ENCODE measurements at places on chromosomes 7 and 10.
A peak's percentile ranks its signal among the peaks of the same experiment; 100 is the strongest.

DNA sequence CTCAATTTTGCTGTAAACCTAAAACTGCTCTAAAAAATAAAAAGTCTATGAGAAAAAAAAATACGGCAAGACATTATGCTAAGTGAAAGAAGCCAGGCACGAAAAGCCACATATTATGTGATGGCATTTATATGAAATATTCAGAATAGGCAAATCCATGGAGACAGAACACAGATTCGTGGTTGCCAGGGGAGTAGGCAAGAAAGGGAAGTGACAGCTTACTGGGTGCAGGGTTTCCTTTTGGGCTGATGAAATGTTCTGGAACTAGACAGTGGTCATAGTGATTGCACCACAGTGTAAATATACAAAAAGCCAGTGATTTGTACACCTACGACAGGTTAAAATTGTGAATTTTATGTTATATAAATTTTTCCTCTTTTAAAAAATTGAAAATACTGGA lies 41.3 kb upstream of the GLI3 start:
- DNase-seq = no peak

DNA sequence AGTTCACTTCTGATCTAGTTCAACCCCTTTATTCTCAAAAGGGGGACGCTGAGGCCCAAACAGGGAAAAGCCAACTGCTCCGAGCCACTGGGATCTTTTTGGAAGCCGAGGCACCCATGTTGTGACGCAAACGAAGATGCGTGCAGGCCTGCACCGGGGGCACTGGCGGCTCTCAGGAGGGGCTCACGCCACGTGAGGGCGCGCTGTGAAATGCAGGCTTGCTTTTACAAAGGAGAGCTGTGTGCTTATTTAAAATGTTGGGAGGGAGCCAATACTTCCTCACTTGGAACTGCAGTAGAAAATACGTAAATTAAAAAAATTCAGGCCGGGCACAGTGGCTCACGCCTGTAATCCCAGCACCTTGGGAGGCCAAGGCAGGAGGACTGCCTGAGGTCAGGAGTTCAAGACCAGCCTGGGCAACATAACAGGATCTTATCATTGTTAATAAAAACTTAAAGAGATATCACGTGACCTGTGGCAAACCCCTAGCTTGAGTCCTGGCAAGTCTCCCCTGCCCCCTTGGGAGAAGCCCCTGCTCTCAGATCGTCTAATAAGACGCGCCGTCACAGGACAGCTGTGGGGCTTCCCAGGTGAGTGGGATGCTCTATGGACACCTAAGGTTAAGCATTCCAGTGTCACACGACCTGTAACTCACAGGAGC lies 16.3 kb downstream of the BRI3 start:
- no peak for DNase-seq

- peak; percentile 78 for DNase-seq
These were observed 21.7 kb upstream of the PFKP start for GRCh38 chr10:3045471-3046209.

- no peak for DNase-seq
These were observed 6.1 kb upstream of the OLAH start for GRCh38 chr10:15037691-15038090.

- DNase-seq = no peak
These were observed 101.3 kb downstream of the EGFR start for GRCh38 chr7:55120074-55120473.

DNA sequence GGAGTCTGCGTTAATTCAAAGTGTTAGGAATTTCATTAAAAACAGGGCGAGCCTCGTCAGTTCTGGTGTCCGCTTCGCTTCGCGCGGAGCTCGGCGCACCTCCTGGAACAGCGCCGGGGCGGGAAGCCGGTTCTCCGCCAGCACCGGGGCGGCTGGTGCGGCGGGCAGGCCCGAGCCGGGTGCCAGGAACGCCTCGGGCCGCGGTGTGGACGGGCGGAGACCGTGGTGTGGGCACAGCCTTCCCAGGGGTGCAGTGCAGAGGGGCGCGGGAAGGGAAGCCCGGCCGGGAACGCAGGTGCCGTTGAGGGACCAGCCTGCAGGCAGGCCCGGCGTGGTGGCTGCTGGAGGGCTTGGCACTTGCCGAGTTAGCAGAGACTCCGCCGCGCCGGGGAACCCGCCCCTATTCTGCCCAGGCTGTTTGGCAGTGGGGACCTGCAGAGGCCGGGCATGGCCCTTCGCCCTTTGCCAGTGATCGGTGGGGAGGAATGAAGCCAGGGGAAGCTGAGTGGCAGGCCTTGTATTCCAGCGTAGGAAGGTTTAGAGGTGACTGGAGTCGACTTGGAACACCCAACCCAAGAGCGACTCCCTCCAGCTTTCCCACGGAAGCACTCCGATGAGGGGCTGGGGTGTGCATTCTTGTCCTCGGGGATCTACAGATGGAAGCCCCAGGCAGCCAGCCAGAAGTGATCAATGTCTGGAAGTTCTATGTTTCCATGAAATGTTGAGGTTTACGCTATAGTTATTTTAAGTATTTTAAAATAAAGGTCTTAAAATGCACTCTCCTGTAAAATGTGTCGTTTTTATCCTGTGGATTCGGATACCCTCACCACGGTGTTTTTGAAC lies 945 bp upstream of the RHEB start:
- peak; percentile 69 for DNase-seq

- DNase-seq = no peak
These were observed 45.9 kb downstream of the IL6 start for GRCh38 chr7:22772885-22773284.

- DNase-seq = no peak
These were observed 6.9 kb downstream of the LYZL1 start for GRCh38 chr10:29295813-29296212.

DNA sequence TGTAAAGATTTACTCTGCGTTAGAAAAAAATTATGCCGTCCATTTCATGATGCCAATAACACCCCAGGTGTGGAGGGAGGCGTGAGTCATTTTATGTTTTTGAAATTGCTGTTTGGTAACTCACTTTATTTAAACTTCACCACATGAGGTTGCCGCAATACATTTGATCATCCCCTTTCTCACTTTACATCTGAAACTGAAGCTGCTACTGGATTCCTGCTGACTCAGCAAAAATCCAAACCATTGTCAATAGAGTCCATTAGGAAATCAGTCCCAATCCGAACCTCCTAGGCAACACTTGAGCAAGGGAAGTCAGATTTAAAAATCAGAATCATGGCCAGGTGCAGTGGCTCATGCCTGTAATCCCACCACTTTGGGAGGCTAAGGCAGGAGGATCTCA lies 136.6 kb upstream of the SVIL start:
- DNase-seq = no peak

DNA sequence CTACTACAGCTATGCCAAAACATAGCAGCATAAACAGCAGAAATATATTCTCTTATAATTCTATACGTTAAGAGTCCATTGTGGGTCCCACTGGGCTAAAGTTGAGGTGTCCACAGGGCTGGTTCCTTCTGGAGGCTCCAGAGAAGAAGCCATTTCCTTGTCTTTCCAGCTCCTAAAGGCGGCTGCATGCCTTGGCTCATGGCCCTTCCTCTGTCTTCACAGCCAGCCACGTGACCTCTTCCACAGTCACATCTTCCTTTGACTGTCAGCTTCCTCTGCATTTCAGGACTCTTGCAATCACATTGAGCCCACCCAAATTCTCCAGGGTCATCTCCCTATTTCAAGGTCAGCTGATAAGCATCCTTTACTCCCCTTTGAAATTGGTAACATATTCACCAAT lies 17.2 kb downstream of the NACAD start:
- no peak for DNase-seq

DNA sequence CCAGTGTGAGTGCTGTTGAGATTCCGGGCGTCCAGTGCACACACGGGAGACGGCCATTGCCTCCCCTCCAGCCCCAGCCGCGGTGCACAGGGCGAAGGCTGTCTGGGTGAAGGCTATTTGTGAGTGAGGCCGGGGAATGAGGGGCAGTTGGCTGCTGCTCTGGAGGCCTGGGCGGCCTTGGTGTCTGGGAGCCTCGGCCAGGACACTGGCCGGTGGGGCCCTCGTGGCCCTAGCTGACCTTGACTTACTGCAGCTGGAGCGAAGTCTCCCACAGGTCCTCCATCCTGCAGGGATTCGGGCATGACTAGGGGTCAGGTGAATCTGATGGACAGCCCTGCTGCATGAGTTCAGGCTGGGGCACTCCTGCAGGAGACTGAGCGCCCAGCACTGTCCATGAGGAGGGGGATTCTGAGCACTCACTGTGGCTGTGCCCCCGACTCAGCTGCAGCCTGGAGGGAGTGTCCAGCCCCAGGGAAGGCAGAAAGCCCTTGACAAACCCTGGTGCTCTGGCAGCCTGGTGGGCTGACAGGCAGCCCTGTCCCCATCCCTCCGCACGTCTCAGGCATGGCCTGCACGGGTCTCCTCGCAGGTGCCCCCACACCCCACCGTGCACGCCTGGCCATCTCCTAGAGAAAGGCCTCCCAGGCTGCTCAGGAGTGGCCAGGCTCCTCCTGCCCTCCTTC lies 52.7 kb upstream of the FAM20C start:
- DNase-seq = no peak

DNA sequence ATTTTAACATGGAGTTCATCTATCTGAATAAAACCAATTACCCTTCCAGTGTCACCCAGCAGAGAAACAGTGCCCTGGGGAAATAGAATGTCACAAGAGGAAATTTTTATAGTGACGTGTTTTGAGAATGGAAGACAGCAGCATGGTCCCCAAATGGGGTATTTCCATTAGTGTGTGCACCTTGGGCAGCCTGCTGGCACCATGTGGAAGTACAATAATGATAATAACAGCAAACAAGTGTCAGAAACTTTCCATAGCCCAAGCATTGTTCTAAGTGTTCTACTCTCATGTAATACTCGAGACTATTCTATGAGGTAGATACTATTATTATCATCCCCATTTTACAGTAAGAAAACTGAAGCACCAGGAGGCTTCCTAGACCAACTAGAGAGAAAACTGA lies 2.2 kb upstream of the PDE1C start:
- DNase-seq = no peak

DNA sequence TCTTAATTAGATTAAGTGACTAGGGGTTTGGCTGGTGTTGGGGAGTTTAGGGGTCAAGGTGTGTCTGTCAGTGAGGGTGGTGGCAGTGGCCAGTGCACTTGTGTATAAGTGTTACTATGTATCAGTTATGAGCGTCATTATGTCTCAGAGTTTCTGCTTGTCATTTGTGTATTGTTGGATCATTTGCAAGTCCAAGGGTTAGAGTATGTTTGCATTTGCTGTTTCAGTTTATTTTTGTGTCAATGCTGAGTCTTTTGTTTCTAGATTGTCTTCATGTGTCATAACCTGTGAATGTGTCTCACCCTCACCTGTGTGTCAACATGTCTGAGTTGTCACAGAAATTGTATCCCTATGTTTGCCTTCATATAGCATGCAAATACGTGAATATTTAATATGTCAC lies 97.5 kb upstream of the PAX2 start:
- no peak for DNase-seq

- no peak for DNase-seq
These were observed 274.0 kb downstream of the FRMD4A start for GRCh38 chr10:14056610-14057332.

DNA sequence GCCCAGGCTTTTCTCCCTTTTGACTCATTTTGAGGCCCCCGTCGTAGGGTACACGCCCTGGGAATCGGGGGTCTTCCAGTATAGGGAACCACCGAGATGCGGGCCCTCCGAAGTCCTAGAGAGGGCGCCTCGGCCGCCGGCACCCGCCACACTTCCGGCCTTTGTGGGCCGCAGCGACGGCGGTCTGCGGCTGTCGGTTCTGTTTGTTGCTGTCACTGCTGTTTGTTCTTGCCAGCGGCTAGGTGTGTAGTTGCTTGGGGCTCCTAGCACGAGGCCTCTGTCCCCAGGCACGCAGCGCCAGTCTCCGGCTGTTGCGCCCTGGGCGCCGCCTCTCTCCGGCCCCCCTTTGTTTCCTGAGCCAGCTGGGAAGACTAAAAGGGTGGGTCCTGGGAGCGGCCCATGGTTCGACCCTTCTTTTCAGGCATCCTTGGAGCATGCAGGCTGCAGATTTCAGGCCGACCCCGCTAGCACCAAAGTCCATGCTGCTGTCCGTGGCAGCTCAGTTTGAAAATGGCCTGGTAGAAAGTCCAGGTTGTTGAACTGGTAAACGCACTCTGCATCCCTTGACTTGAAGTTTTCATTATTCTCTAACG lies 17.8 kb upstream of the ZKSCAN1 start:
- DNase-seq = no peak

GRCh38 chr7:96320442-96320841 lies 1.5 kb downstream of the SLC25A13 start:
- DNase-seq = no peak

DNA sequence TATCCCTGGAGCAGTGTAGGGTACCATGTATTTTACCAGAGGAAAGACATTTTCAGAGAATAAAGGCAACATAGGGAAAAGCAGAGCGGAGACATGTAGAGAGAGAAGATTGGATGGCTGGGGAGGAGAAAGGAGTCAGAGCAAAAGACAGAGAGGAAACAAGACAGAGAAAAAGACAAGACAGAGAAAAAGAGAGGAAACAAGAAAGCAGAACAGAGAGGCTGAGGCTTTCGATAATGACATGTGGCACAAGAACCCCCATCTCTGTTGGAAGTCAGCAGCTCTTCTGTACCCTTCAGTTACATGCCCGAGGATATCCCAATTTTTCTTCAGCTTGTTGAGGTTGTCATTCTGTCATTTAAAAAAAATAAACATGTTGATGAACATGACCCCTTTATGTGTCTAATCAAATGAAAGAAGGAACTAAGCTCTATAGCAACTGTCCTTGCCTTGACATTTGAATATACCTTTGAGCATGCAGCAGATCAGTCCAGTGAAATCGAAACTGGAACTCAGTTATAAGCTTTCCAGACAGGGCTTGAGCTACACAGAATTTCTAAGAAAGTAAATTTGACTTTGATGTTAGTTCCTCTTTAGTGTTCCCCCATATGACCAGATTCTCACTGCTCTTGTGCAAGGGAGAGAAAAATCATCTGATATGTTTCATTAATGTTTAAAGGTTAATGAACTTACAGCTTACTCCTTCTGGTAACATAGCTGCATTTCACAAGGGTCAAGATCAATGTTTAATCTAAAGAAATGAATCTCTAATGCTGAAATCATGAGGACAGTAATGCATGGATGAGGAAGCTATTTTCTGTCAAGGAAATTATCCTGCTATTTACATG lies 75.1 kb upstream of the SP4 start:
- no peak for DNase-seq

GRCh38 chr7:636396-636795 lies 90.1 kb upstream of the DNAAF5 start:
- DNase-seq = peak; percentile 33

GRCh38 chr10:45023426-45023825 lies 22.7 kb downstream of the ZNF22 start:
- no peak for DNase-seq

- no peak for DNase-seq
These were observed 53.8 kb upstream of the LRRC4 start for GRCh38 chr7:128084896-128085608.

GRCh38 chr7:116483271-116483942 lies 16.1 kb upstream of the CAV2 start:
- DNase-seq = no peak

DNA sequence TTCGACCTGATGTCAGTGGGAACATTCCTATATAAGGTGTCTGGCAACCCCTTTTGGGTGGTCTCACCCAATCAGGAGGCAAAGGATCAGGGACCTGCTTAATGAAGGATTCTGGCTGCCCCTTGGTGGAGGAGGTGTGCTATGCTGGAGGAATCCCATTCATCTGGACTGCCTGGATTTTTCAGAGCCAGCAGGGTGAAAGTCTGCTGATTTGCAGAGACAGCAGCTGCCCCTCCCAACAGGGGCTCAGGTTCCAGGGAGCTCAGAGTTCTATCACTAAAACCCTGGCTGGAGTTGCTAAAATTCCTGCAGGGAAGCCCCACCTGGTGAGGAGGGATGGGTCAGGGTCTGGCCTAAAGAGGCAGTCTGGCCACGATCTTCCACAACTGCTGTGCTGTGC lies 398.5 kb upstream of the CNTNAP2 start:
- no peak for DNase-seq
